ENCODE measurements at places on chromosomes 4 and X. TPM values are rescaled to one million over a fixed set of nuclear protein-coding genes. Genes with fewer than 3 reads are reported as not detected.

DNA sequence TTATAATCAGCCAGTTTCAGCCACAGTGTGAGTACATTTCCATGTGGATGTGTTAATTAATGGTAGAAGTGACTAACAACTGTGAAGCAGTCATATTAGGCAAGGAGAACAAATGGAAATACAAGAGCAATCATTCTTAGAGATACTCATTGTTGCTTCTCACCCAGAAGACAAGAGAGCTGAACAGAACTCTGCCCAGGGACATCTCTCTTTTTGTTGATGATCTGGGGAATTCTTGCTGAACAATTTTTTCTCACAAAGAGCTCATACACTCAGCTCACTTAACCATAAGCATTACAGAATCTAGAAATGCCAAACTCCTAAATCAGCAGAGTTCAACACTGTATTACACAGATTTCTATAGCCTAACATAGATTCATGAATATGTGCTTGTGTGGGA lies 150.1 kb downstream of the COMMD8 start:
- no peaks in the 10 kb centered on the region for H3K4me1 ChIP-seq
- no peak overlapping the region for H3K4me3 ChIP-seq
- no peak for DNase-seq
- H3K36me3 ChIP-seq = no peaks in the 10 kb centered on the region
- H3K27me3 ChIP-seq = no peaks in the 10 kb centered on the region

- no peaks in the 10 kb centered on the region for H3K4me1 ChIP-seq
- H3K4me3 ChIP-seq = no peak overlapping the region
- H3K27ac ChIP-seq = no peak overlapping the region
- no peaks in the 10 kb centered on the region for H3K27me3 ChIP-seq
- no peak for DNase-seq
- peaks cover 32% of the 10 kb centered on the region for H3K36me3 ChIP-seq
Observed at GRCh38 chrX:119617517-119618164, 11.4 kb upstream of the NKRF start.

DNA sequence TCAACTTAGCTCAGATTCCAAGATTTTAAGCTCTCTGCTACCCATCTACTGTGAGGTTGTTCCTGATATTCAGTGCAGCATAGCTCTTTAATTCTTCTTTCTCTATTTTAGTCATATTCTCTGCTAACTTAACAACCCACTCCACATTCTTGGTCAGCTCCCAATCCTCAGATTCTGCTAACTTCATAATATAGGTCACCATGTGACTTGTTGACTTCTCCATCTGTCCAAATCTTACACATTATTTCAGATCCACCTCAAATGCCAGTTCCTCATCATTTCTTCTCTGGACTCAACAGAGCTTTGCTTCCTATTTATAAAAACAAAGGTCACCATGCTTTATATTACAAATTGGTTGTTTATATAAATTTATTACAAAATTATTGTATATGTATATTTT lies 29.3 kb upstream of the RXFP1 start:
- no peak overlapping the region for H3K4me3 ChIP-seq
- no peaks in the 10 kb centered on the region for H3K27me3 ChIP-seq
- H3K4me1 ChIP-seq = no peaks in the 10 kb centered on the region
- no peak for DNase-seq

GRCh38 chrX:31440546-31440945 lies 368.7 kb upstream of the FTHL17 start:
- H3K4me3 ChIP-seq = no peak overlapping the region
- H3K4me1 ChIP-seq = no peaks in the 10 kb centered on the region
- no peaks in the 10 kb centered on the region for H3K36me3 ChIP-seq
- no peak overlapping the region for H3K27ac ChIP-seq
- no peaks in the 10 kb centered on the region for H3K27me3 ChIP-seq

GRCh38 chr4:140556372-140557085 lies 12.2 kb downstream of the UCP1 start:
- peaks cover 29% of the 10 kb centered on the region for H3K27me3 ChIP-seq
- H3K36me3 ChIP-seq = no peaks in the 10 kb centered on the region
- H3K27ac ChIP-seq = no peak overlapping the region
- DNase-seq = no peak
- no peak overlapping the region for H3K4me3 ChIP-seq
- peaks cover 17% of the 10 kb centered on the region for H3K4me1 ChIP-seq

DNA sequence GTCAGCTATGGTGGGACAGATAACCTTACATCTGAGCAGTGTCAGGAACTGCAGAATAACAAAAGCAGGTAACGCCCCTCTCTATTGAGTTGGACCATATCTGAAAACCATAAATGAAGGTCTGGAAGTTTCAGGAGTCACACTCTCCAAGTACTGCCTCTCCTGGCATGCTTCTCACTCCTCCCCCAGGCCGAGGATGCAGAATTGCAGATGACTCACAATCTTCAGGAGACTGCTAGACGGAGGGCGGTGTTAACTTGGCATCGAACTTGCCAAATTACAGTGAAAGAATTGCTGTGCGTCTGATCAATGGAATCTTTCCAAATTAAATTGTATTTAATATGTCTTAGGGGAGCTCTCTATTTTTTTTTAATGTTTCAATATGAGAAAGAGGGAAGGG lies 67.1 kb upstream of the TRIM2 start:
- DNase-seq = no peak
- no peak overlapping the region for H3K27ac ChIP-seq
- H3K4me1 ChIP-seq = peaks cover 30% of the 10 kb centered on the region
- peaks cover 30% of the 10 kb centered on the region for H3K27me3 ChIP-seq

DNA sequence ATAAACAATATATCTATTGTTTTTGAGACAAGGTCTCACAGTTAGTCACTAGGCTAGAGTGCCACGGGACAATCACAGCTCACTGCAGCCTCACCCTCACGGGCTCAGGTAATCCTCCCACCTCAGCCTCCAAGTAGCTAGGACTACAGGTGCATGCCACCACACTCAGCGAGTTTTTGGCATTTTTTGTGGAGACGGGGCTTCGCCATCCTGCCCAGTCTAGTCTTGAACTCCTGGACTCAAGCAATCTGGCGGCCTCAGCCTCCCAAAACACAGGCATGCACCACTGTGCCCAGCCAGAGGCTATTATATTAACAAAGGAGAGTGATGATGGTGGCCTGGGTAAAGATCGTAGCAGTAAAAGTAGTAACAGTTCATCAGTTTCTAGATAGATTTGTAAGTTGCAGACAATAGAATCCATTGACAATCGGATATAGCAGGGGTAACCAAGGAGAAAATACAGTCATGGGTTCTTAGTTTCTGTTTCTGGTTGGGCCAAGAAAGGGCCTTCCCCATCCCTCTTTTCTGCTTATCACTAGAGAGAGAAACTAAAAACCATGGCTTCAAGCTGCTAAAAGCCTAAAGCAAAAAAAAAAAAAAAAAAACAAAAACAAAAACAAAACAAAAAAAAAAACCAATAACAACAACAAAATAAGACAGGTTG lies 60.6 kb downstream of the ANXA10 start:
- no peaks in the 10 kb centered on the region for H3K27me3 ChIP-seq
- no peak overlapping the region for H3K27ac ChIP-seq
- no peak for DNase-seq
- no peaks in the 10 kb centered on the region for H3K36me3 ChIP-seq

DNA sequence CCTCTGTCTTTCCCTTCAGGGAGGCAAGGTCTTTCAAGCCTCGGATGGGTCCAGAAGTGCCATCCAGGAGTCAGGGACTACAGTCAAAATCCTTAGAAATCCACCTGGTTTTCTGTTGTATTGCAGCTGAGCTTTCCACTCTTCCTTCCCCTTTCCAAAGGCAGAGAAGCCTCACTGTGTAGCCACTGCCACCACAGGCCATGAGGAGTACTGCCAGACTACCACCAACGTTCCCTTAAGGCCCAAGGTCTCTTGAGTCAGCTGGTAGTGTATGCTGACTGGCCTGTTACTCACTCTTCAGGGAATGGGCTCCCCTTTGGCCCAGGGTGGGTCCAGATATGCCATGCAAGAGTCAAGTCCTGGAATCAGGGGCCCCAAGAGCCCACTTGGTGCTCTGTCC lies 1454.1 kb downstream of the PCDH19 start:
- H3K36me3 ChIP-seq = no peaks in the 10 kb centered on the region
- H3K27me3 ChIP-seq = no peaks in the 10 kb centered on the region
- H3K4me3 ChIP-seq = no peak overlapping the region
- no peak overlapping the region for H3K27ac ChIP-seq

DNA sequence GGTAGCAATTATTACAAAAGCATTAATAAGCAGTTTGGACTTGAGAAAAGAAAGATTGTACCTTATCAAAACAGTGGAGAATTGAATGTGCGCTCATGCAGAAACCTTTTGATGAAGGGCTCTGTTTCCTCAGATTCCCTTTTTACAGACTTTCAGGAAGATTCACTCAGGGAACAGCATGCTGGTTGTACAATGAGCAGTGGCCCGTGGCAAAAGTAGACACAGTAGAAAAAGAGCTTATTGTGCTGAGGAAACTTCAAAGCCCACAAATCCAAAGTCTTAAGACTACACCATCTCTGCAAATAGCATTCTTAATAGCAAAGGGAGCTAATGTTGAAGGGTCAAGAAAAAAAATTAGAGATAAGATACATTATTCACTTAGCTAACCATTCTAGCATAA lies 858.9 kb downstream of the PDHA2 start:
- H3K36me3 ChIP-seq = no peaks in the 10 kb centered on the region
- no peak overlapping the region for H3K4me3 ChIP-seq
- DNase-seq = no peak
- no peaks in the 10 kb centered on the region for H3K4me1 ChIP-seq
- H3K27ac ChIP-seq = no peak overlapping the region

- H3K4me3 ChIP-seq = no peak overlapping the region
- H3K4me1 ChIP-seq = peaks cover 29% of the 10 kb centered on the region
- no peak for DNase-seq
- peaks cover 4% of the 10 kb centered on the region for H3K36me3 ChIP-seq
- H3K27me3 ChIP-seq = peaks cover 19% of the 10 kb centered on the region
- H3K27ac ChIP-seq = no peak overlapping the region
Observed at GRCh38 chr4:174520660-174521059, 1.6 kb downstream of the HPGD start.

- H3K4me3 ChIP-seq = no peak overlapping the region
- no peak overlapping the region for H3K27ac ChIP-seq
- H3K36me3 ChIP-seq = no peaks in the 10 kb centered on the region
Observed at GRCh38 chr4:125486351-125486750, 171.6 kb downstream of the FAT4 start.

DNA sequence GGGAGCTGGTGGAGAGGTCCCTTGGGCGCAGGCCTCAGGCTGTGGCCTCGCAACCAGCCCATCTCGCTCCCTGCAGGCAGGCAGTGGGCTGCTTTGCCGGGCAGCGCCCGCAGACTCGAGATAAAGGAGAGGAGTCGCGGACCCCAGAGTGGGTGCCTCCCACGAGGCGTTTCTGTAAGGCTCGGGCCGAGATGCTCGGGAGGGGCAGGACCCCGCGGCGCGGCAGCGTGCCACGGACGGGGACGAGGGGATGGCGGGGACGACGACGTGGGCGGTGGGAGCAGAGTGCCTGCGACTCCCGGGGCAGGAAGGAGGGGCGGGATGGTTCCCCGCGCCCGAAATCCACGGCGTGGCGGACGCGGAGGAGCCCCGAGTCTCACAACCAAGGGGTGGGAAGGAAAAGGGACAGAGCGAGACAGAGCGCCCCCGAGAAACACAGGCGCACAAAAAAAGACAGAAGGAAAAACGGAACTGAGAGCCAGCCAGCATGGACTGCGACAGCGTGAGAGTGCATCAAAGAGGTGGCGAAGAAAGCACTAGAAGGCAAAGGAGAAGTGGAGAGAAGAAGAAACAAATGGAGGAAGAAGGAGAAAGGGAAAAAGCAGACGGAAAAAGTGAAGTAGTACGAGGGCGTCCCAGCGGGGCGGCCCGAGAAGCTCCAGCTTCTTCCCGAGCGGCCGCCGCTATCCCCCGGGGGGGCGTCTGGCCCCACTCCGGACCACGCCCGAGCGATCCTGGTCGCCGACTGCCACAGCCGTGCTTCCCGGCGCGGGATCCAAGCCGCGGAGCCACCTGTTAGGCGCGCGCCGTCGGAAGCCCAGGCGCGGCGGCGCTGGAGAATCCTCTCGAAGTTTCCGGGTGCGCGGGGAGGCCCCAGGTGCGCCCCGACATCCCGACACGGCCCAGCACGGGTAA lies 1.5 kb downstream of the BEND4 start:
- DNase-seq = peak; percentile 29
- peaks cover 17% of the 10 kb centered on the region for H3K4me1 ChIP-seq
- peak overlapping the region; percentile 74 for H3K27ac ChIP-seq
- H3K4me3 ChIP-seq = peak overlapping the region; percentile 74
- no peaks in the 10 kb centered on the region for H3K36me3 ChIP-seq
- peaks cover 48% of the 10 kb centered on the region for H3K27me3 ChIP-seq

The SPP1 gene
- not detected for total RNA-seq

The CD40LG gene
- total RNA-seq = 5.1 TPM

The FOXR2 gene
- total RNA-seq = not detected
